ENCODE measurements at places on chromosomes 3 and 15. TPM values are rescaled to one million over a fixed set of nuclear protein-coding genes. Genes with fewer than 3 reads are reported as not detected.

Gene TADA3
- polyA plus RNA-seq, result 97.2 TPM

Gene ANKUB1
- polyA plus RNA-seq, result not detected

DNA sequence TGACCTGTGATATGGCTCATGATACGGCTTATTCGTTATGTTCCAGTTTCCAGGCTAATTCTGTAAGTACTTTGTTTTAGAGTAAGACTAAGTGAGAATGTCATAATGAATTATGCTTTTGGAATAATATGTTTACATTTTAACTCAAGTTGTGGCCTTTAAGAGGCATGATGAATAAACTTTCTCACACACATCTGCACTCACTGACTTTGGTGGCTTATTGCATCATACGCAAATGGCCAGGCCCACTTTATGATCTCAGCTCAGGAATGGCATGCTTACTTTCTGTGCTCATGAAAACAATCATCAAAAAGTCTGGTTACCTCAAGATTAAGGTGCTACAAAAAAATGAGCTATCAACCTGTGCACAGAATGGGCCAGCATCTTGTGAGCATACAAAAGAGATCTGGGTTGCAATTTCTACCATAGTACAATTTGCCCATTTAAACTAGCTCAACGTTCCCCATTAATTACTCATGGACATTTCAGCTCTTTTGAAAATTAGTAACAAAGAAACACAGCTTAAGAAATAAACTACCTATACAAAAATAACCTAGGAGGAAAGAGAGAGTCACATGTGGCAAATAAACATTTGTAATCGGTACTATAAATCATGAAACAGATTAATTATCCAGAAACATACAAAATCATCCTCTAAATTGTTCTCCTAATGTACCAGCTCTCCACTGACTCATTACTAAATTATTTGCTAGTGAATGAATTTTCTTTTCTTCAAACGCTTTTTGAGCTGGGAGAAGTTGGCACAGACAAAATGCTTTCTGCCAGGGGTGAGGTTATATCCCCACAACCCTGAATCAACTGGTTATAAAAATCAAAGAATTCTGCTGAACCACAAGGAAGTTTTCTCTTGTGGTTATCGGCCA, 439.0 kb upstream of the ADAMTS9 start:
- H3K36me3 ChIP-seq, result no peaks in the 10 kb centered on the region
- no peaks in the 10 kb centered on the region for H3K27me3 ChIP-seq
- no peaks in the 10 kb centered on the region for H3K4me1 ChIP-seq
- H3K4me3 ChIP-seq, result no peak overlapping the region

- H3K4me1 ChIP-seq, result no peaks in the 10 kb centered on the region
- no peaks in the 10 kb centered on the region for H3K36me3 ChIP-seq
- no peak overlapping the region for H3K27ac ChIP-seq
- H3K4me3 ChIP-seq, result no peak overlapping the region
Observed at GRCh38 chr15:98308117-98308516, 340.2 kb upstream of the IGF1R start.

Gene LAMB2
- 615 TPM for polyA plus RNA-seq

GRCh38 chr3:150599611-150600297, 3.4 kb upstream of the SELENOT start:
- no peak overlapping the region for H3K4me3 ChIP-seq
- H3K27ac ChIP-seq, result peak overlapping the region; percentile 61
- no peaks in the 10 kb centered on the region for H3K27me3 ChIP-seq
- peak; percentile 24 for DNase-seq
- H3K36me3 ChIP-seq, result no peaks in the 10 kb centered on the region

Gene CYP8B1
- polyA plus RNA-seq, result not detected
